ENCODE measurements at places on chromosomes 7 and 10.

GRCh38 chr10:1380088-1380671, 324.0 kb downstream of the WDR37 start:
- no peak for DNase-seq

DNA sequence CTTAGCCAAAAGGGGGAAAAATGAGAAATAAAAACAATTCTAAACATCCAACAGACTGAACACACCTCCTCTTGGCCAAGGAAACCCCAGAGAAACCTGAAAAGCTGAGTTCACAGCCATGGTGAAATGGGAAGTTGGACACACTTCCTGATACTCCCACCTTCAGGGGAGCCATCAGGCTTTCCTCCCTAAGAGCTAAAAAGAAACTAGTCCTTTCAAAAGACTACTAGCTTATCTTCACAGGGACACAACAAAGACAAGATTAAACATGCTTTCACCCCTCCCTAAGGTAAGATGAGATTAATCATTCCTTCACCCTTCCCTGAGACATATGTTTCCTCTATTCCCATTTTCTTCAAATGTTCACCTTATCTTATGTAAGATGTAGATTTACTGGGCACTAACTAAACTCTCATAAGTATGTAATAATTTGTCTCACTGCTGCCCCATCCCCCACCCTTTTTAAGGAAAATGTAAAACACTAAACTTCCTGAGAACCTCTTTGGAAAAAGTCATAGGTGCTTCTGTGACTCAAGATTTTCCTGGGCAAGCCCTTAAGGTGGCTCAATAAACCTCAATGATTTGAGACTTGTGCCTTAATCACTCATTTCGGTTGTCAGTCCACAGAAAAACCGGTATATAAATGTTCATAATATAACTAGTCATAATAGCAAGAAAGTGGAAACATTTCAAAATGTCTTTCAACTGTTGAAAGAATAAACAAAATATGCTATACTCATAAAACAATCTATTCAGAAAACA, 40.5 kb downstream of the HTR7 start:
- DNase-seq = no peak

DNA sequence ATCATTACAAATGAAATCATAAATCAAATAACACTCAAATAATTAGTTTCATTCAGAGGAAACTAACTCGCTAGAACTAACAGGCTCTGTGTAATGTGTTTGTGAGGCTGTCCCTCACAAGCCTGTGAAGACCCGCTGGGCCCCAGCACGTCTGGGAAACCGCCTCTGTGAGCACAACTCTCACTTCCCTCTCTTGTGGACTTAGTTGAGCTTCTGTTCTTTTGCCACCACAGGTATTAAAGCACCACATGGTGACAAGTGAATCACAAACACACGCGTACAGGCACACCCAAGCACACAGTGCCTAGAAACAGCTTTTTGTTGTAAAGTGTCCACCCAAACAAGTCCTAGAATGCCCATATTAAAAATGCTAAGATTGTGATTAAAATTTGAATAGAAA, 51.0 kb downstream of the ZNF777 start:
- DNase-seq = no peak

DNA sequence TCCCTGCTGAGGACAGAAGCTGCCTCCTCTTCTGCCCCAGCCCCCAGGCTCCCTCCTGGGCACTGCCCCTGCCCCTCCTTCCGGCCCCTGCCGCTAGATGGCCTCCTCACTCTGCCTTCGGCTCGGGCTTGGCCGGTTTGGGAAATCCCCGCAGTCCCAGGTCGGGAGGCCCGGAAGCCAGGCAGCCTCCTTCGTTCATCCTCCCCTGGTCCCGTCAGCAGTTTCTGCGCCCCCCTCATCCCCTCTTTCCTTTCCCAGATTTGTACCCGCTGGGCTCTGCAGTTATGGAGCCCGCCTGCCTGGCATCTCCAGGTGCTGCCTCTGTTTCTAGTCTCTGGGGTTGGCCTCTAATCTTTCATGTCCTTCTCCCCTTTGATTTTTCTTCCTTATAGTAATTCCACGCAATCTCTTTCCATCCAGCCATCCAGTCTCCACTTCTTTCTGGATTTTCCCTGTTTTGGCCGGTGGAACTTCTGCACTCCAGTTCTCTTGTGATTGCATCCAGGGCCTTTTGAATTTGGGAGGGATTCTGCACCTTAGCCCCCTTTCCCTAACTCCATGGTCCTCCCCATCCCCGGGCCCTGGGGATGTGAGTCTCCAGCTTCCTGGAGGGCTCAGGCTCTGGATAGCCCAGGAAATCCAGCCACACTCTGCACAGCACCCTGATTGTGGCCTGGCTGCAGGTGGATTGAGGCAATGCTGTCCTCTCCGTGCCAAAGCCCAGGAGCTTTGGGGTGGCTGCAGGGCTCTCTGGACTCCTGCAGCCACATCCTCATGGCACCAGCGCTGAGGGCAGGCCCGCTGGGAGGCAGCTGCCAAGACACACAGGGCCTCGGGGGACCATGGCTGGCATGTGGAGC, 3.3 kb upstream of the SHH start:
- DNase-seq = no peak

DNA sequence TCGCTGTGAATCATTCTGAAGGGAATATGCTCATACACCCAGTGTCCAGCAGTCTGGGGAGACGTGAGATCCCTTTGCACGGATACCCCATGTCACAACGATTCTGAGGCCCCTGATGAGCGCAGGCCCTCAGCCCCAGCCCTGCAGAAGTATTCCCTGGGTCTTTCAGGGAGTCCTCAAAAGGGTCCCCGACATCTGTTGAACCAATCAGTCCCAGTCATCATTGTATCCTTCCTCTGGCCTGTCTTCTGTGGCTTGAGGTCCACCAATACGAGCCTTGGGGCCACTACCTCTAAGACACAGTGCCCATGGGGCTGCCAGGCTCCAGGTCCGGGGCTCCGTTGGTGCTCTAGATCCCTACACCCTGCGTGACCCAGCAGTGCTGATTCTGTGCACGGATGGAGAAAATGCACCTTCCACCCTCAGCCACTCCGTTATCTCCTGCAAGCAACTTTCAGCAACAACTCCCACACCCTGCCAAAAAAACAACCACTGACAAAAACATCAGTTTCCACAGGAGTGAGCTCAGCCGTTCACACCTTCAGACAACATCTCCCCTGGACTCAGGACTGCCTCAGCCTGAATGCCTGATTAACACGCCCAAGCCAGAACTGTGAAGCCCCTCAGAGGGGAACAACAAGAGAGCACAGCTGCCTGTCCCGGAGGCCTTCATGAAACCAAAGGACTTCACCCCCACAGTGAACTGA, 46.9 kb upstream of the KDM7A start:
- no peak for DNase-seq

- DNase-seq = no peak
Observed at GRCh38 chr7:106425017-106425719, 140.4 kb upstream of the NAMPT start.

GRCh38 chr10:127966875-127967274, 60.0 kb downstream of the PTPRE start:
- no peak for DNase-seq

DNA sequence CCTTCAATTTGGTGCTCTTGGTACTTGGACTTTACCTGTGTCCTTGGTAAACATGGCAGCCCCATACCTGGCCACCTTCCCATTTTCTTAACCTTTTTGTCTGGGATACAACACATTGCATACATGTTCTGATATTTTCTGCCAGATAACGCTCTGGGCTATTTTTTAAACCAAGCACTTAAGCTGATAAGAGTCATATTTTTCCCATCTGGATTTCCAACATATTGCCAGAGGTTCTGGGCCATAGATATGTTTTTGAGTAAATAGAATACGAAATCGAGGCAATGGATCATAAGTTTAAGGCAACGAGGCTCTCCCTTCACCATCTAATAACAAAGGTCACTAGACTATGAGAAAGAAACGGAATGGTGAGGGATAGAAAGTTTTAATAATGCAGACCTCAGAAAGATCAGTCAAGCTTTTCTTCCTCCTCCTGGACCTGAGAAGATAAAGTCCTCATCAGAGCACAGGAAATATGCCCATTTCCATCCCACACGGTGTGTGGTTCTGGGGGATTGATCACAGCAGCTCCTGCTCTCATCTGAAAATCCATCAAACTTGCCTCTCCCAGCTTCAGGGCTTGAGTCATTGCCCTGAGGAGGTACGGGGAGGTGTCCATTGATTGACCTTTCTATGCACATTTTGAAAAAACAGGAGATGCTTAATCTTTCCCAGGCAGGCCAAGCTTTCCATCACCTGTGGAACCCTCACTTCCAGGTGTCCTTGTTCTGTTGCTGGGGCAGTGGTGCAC, 257.2 kb downstream of the GFRA1 start:
- DNase-seq = no peak

DNA sequence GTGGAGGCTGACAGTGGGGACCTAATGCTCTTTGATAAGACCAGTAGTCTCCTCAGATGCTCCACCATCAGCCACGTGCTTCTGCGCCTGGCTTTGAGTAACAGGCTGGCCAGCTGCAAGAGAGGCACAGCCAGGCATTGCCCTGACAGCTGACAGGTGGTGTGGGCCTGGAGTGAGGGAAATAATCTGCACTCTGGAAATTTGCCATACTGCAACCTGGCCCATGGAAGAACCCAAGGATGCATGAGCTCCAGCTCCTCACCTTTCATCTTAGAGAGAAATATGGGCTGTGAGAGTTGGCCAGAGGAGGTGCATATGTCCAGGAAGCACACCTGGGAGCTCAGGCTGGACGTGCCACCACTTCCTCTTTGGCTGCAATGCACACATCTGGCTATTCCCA, 118.9 kb downstream of the PLXDC2 start:
- no peak for DNase-seq

GRCh38 chr10:77608281-77608680, 29.3 kb downstream of the KCNMA1 start:
- DNase-seq = no peak

- no peak for DNase-seq
Observed at GRCh38 chr7:148915211-148915610, 31.1 kb upstream of the EZH2 start.

DNA sequence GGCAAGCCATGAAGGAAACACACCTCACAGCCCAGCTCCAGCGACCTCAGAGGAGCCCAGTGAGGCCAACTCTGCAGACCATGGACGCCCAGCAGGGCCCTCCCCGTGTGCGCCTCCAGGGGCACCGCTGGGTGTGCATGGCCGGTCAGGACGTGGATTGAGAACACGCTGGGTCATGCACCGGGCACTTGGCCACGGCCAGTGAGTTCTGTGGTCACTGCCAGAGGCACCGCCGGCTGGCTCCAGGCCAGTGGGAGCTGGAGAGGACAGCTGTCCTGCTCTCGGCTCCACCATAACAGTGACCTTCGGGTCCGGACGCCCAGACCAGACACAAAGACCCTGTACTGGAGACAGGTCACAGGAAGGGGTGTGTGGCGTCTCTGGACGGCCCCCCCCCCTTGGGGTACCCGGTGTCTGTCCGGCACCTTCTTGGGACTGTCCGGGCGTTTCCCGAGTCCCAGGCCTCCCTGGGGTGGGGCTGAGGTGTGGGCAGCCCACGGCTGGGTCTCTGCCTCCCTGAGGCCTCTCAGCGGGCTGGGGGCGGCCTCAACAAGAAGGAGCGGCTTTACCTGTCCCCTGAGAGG, 50.4 kb upstream of the NKX6-2 start:
- DNase-seq = no peak
